Eye (tissue), 1 donor: ENCODE measurements at places on chromosomes 1 and 21.

DNA sequence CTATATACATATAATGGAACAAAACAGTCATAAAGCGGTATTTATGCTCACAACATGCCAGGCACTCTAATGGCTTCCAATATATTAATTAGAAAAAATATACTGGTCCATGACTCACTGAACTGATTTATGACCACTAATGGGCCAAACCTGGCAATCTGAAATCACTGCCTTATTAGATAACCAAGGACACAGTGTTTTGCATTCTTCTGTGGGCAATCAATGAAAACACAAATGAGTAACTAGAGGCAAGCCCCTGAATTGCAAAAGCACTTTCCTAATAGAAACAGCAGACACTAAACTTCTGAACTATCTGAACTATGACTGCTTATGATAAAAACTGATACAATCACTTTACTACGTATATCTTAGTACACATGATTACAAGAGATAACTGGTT, 3.5 kb downstream of the GCLM start:
- no peak for DNase-seq

- no peak for DNase-seq
Measured at GRCh38 chr1:150001415-150001814, 9.1 kb downstream of the OTUD7B start.

- no peak for DNase-seq
Measured at GRCh38 chr1:59005491-59006288, 221.8 kb upstream of the JUN start.

- no peak for DNase-seq
Measured at GRCh38 chr1:236576004-236576403, 28.3 kb downstream of the HEATR1 start.

GRCh38 chr1:179031855-179032513, 6.3 kb downstream of the FAM20B start:
- DNase-seq, result no peak
